ENCODE measurements at places on chromosomes 11 and 22. TPM values are rescaled to one million over a fixed set of nuclear protein-coding genes. Genes with fewer than 3 reads are reported as not detected.

Gene TUBA8
- 2.0 TPM for total RNA-seq

Gene KREMEN1
- 3.3 TPM for total RNA-seq

Gene DLG2
- 4.8 TPM for total RNA-seq

DNA sequence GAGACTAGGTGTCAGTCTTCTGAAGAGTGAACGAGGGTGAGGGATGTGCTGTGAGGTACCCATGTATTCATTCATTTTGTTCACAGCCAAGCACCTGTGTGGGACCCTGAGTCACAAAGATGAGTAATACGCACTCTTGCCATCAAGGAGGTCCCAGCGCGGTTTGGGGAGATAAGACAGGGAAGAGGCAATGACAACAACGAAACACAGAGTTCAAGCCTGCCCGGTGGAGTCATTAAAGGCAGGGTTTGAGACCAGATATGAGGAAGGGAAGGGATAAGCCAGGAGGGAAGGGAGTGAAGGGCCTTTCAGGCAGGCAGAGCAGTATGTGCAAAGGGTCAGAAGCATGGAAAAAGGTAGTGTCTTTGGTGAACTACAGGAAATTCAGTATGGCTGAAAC is 4.6 kb downstream of the DCHS1 start:
- DNase-seq = no peak

DNA sequence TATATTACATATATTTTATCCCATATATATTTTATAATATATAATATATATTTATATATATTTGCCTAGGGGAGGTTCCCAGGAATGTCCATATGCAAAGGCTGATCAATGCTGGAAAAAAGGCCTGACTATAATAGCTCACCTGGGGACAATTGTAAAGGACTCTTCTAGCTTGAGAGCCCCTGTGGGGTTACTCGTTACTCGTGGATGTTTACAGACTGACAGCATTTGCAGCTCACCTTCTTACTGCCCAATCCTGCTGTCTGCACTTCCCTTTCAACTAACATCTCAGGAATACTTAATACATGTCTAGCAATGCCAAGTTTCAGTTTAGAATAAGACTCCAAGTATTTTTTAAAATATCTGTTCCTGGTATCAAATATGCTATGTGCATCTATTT is 1365.4 kb upstream of the RAG2 start:
- DNase-seq = no peak

Gene SPON1
- total RNA-seq = 6.6 TPM

GRCh38 chr22:28902490-28902889 is 19.1 kb downstream of the ZNRF3 start:
- no peak for DNase-seq

GRCh38 chr11:126105022-126105747 is 42.5 kb upstream of the CDON start:
- no peak for DNase-seq

Gene OR4C13
- total RNA-seq = not detected

- no peak for DNase-seq
Measured at GRCh38 chr11:106625566-106625965, 392.7 kb downstream of the GUCY1A2 start.

- DNase-seq = no peak
Measured at GRCh38 chr11:46360878-46361277, 13.6 kb downstream of the DGKZ start.

Gene HTR3A
- total RNA-seq = 0.91 TPM

All from pancreas (tissue), 10 donors.